ENCODE measurements at places on chromosomes 6 and 20.

DNA sequence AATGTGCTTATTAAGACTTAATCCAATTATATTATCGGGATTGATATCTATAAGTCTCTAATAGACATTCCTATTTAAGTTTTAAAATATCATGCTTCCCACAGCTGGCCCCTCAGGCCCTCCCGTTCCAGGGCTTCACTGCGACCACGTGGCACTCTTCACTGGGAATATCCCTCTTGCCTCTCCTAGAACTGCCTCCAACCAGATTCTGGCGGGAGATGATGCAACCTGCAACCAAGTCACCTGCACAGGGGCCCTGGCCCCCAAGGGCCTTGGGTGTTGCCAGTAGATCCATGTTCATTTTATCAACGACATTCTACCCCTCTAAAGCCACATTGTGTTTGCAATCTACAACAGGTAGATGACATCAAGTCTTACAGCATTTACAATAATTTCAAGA lies 18.4 kb upstream of the RAMACL start:
- no peak for DNase-seq

DNA sequence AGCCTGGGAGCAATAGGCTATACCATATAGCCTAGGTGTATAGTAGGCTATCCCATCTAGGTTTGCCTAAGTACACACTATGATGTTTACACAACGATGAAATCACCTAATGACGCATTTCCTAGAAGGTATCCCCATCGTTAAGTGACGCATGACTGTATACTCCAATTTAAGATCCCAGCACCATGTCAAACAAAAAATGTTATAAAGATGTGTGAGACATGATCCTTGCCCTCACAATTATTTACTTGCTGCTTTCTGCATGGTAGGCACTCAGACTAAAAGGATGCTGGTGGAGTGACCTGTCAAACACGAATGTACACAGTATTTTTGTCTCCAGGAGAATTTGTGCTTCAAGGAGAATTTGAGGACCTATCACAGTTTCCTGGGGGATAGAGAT lies 32.3 kb downstream of the SNAP25 start:
- DNase-seq = no peak

DNA sequence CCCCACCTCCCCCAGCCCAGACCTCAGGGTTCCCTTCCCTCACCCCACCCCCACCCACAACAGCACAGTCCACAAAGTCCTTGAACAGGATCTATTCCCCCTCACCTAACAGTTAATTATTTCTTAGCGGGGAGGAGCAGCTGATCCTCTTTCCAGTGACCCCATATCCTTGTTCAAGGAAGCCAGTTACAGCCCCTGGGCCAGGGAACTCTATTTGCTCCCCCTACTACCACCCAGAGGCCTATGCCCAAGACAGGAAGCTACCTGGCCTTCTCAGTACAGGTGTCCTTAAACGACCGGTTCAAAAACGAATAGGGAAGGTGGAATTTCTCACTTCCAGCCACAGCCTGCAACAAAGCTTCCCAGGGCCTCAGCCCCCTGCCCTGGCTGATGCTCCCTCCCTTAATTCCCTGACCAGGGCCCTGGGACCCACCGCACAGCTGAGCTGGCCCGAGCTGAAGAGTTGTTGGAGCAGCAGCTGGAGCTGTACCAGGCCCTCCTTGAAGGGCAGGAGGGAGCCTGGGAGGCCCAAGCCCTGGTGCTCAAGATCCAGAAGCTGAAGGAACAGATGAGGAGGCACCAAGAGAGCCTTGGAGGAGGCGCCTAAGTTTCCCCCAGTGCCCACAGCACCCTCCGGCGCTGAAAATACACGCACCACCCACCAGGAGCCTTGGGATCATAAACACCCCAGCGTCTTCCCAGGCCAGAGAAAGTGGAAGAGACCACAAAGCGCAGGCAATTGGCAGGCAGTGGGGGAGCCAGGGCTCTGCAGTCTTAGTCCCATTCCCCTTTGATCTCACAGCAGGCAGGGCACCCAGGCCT lies 778 bp downstream of the MCCD1 start:
- DNase-seq = no peak

GRCh38 chr20:63889241-63890200 lies 5.4 kb upstream of the DNAJC5 start:
- DNase-seq = no peak

- DNase-seq = no peak
Observed at GRCh38 chr6:168793649-168794048, 352.7 kb downstream of the SMOC2 start.

DNA sequence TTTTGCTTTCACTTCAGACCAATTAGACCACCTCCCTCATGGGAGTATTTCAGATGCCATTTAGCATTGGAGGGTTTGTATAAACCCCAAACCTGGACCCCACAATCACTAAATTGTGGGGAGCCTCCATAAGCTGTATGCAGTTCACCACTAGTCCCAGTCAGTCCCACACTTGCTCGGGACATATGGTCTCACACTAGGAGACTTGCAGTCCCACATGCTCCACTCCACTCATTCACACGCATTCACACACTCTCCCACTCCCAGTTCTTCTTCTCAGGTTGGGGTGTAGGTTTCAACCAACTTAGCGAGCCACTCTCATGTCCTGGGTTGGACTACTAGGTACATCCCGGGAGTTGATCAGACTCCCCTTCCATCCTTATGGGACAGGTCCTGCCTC lies 84.5 kb upstream of the GPR6 start:
- DNase-seq = no peak

- DNase-seq = no peak
Observed at GRCh38 chr20:49810491-49811190, 2.0 kb upstream of the SLC9A8 start.

- DNase-seq = no peak
Observed at GRCh38 chr6:144661116-144661806, 376.1 kb downstream of the UTRN start.

DNA sequence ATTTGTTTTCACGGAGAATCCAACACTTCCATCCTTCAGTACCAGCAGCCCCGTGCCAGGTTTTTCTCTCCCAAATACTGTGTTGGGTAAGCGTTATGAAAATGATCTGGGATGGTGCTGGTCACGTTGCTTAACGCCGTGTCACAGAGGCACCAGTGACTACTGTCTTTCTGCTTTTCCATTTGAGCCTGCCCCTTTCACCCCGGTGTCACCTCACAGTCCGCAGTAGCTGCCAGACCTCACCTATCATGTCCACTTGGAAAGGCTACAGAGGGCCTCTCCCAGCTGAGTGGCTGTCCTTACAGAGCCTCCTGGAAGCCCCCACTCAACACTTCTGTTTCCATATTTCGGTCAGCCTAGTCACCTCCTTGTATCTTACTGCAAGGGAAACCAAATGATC lies 176.5 kb upstream of the ARID1B start:
- DNase-seq = no peak

DNA sequence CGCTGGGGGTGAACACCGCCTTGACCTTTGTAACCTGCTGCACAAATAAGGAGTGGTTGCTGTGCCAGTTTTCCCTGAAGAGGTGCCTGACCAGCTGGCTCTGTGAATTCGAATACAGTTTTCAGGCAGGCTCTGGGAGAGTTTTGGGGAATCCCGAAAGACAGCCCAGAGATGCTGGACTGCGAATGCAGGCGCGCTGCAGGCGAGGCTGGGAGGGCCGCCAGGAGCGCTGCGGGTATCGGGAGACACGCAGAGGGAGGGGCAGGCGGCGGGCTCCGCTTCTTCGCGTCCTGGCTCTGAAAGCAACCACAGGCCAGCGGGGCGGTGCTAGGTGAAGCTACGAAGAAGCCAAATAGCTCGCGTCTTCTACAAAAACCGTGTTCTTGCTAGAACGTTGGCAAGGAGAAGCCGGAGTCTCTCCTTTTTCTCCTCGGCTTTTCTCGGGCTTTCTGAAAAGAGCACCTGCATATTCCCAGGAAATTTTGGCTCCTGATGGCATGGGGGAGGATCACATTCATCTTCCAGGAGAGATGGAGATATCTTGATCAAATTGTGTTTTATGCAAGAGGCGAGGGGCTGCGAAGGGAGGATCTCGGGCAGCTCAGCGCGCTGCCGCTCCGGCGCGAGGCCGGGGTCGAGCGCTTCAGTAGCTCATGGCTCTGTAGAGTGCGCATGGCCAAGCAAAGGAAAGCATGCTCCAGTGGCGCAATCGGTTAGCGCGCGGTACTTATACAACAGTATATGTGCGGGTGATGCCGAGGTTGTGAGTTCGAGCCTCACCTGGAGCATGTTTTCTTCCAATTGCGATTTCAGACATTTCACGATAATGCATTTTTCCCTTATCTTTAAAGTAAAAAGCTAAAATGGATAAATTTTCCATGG lies 158.1 kb upstream of the ZNF184 start:
- no peak for DNase-seq

Measured in GOT3 (cell line).